GM10248 (cell line): ENCODE measurements at places on chromosomes 11 and 22.

DNA sequence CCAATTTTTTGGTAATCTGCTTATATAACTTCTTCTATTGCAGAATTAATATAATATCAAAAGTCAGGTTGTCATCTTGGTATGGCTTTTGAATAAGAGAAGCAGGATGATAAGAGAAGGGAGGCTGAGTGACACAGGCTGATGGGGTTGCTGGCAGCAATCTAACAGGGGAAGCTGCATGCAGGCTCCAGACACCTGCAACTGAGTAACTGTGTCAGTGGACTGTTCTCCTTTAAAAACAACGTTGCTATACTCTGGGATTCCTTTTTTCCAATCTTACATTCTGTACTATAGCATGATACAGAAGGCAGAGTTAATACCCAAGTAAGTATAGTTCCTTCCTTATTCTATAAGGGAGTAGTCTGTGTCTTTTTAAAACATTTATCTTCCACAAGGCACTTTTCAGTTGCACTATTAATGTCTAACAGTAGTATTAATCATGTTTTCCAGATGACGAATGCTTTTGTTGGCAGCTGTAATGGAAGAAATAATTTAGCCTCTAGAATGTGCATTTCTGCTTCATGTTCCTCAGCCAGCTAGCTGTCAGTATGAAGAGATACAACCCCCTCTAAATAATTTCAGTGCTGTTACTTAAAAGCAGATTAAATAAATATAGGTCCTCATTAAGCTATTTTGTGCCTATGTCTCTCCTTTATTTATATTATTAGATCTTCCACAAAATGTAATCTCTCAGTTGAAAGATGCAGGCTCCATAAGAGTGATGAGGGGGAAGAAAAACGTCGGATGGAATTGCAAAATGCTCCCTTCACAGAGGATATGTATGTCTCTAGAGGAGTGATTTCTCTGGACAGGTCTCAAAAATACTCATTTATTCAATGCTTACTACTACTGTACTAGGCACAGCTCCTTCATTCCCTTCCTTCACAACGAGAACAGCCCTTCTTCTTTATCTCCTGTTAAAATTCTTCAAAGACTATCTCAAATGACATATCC is 50.8 kb downstream of the ATG16L2 start:
- no peak for DNase-seq

DNA sequence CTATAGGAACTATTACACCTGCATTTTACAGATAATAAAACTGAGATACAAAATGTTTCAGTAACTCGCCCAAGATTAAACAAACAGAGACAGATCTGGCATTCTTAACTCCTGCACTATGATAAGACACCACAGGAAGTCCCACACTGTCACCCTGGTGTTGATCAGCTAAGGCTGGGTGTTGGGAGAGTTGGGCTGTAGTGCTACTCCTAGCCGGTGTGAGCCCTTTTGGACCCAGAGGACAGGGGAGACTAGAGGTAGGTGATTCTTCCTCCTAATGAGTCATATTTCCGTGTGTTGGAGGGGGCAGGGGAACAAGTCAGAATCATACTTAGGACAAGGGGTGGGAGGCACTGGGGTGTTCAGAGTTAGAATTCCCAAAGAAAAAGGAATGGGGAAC is 353.2 kb upstream of the TENM4 start:
- no peak for DNase-seq

- peak; percentile 63 for DNase-seq
Observed at GRCh38 chr22:42419243-42419881, 12.8 kb downstream of the NFAM1 start.

GRCh38 chr11:126113963-126114362 is 51.3 kb upstream of the CDON start:
- no peak for DNase-seq

GRCh38 chr11:114150671-114151070 is 91.2 kb downstream of the ZBTB16 start:
- no peak for DNase-seq

DNA sequence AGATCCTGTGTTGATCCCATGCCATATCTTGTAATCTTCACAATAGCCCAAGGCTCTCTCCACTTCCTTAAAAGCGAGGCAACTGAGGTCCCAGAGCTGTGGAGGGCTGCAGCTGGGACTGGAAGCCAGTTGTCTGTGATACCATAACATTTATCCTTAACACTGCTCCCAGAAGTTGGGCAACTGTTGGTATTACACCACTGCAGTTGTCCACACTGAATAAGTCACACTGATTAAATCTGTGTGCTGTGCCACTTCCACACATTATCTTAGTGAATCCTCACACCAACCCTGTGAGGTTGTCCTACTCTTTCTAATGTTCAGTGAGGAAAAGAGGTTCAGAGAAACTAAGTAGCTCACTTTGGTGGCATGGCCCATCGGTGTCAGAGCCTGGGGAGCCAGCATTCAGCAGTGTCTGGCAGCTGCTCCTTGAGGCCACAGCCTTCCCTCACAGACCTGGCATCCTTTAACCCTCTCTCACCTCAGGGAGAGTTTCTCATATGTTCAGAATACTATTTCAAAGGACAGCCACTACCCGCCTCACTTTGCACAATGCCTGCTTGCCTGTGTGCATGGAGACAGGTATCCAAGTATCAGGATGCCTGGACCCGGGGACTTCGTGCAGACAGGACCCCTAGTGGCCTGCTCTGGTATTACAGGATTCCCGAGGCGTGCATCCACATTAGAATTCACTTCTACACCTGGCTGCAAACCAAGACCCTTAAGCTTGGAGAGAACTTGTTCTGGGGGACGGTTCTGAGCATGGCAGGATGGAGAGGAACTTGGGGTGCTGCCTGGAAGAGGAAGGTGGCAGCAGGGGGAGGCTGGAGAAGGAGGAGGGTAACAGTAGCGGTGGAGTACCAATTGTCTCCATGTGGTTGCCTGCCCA is 221.9 kb upstream of the TBCEL start:
- peak; percentile 76 for DNase-seq

GRCh38 chr11:75158696-75159150 is 7.8 kb downstream of the SLCO2B1 start:
- no peak for DNase-seq

GRCh38 chr11:114121138-114121537 is 61.6 kb downstream of the ZBTB16 start:
- no peak for DNase-seq

- DNase-seq = peak; percentile 82
Observed at GRCh38 chr22:46684706-46685105, 53.3 kb downstream of the CERK start.

DNA sequence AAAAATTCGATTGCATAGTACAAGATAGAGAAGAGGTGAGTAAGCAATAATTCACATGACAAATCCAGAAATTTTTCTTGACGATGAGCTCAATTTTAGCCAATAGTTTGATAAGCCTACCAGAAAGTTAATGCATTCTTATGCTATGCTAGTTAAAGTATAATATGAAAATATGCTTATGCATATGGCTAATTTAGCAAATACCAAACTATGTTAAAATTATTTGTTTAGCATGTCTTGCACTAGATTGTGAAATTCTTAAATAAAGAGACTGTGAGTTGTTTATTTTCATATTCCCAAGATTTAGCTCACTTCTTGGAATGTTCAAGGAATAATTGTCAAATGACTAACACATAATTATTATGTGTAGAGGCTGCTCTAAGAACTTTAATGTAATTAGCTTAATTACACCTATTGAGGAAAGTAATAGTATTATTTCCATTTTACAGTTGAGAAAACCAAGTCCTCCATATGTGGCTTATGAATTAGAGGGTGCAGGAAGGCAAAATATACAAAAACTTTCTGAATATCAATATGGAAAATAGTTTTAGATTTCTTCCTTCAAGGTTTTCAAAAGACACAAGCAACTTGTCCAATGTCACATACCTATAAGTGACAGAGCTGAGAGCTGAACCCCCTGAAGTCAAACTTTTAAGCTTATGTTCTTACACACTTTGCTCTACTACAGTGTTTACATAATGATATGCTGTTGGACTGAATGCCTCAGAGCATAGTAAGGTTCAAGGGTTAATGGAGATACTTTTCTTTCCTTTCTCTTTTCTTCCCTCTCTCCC is 45.9 kb upstream of the ARHGAP20 start:
- no peak for DNase-seq

GRCh38 chr11:31412946-31413345 is 43.3 kb downstream of the DNAJC24 start:
- DNase-seq = no peak

GRCh38 chr11:100072131-100072530 is 615.0 kb upstream of the ARHGAP42 start:
- DNase-seq = no peak

DNA sequence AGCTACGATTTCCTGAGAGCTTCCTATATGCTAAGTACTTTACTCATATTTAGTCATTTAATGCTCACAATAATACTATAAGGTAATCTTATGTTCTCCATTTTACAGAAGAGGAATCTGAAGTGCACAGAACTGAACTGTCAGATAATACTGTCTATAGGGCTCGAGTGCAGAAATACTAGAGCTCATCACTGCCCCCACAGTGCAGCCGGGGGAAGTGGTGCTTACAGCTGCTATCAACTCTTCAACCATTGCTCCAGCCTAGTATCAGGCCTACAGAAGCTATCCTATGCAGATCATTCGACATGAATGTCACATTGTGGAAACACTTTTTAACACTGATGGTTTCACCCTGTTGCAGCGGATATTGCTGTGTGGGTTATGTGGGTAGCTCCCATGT is 929.9 kb downstream of the NTM start:
- DNase-seq = no peak

DNA sequence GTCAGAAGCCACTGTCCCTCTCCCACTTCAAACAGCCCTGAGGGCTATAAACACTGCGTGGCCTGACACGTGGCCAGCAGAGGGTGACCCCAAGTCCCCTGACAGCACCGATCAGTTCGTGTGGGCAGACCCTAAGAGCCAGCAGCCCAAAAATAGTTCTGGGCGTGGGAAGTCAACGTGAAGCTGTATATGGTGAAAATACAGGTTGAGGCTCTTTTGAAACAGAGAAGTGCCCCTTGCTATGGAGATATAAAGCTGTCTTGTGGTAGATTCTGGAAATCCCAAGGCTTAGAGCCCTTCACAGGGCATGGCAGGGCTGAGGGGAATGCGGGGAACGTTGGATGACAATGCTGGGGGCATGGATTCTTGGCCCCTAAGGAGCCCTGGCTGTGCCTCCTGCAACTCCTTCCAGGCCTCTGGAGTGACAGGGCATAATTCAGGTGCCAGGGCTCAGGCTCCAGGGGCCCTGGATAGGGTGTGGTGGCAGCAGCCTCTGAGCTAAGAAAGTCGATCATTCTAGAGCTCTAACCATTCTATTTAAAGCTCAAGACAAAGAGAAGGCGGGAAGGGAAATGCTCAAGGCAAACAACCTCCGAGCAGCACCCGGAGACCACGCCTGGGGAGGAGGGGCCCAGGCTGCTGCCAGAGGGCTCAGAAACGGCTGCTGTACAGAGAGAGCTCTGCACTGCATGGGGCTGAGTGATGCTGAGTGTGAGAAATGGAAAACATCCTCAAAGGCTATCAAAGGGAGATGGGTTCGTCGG is 60.4 kb upstream of the CD5 start:
- DNase-seq = peak; percentile 84

GRCh38 chr11:61337706-61338470 is 4.9 kb downstream of the TKFC start:
- no peak for DNase-seq

GRCh38 chr11:59273373-59273841 is 60.7 kb upstream of the MPEG1 start:
- peak; percentile 51 for DNase-seq

DNA sequence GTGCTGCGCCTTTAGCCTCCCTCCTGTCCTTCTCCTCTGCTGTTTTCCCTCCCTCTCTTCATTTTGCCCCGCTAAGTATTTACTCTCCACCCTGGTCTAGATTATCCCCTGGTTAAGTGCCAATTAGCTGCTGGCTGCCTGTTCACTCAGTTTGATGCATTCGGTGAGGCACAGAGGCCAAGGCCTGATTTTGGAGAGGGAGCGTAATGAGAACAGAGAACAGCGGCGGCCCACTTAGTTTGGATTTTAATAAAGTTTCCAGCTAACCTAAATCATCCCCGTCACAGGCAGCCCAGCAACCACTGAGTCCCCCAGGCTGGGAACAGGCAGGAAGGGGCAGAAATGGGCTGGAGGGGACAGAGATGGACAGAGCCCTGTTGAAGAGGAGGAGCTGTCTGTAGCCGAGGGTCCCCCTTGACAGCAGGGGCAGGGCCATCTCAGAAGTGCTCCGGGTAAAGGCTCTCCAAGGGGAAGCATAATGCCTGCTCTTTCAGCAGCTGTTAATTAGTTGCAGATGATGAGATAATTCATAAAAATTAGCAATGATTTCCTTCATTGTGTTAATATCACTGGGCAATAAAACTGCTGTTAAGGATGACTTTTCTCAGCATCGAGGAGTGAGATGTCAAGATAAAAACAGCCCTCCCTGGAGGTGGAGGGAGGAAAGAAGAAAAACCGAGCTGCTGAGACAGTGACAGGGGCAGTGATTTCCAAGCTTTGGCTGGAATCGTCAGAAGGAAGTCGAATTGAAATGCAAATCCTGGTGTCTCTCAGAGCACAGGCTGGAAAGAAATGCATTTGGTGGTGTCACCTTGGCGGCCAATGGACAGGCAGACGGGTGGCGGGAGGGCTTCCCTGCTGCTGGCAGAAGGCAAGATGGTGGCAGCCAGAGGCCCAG is 170.1 kb downstream of the GRIK4 start:
- DNase-seq = no peak

DNA sequence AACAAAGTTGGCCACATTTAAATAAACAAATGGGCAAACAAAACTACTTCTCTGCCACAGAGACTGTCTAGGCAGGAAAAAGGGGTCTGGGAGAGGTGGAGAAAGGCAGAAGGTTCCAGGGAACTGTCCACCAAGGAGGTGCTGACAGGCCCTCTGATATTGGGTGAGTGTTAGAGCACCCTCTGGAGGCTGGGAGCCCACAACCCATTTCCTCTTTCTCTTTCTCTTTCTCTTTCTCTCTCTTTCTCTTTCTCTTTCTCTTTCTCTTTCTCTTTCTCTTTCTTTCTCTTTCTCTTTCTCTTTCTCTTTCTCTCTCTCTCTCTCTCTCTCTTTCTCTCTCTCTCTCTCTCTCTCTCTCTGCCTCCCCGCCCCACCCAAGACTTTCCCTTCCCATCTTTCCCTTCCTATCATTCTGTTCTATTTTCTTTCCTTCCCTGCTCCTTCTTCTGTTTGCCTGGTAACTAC is 912.8 kb downstream of the DLG2 start:
- peak; percentile 43 for DNase-seq

GRCh38 chr11:35277827-35278226 is 138.9 kb downstream of the CD44 start:
- no peak for DNase-seq

- peak; percentile 44 for DNase-seq
Observed at GRCh38 chr11:96337541-96338431, 5.2 kb downstream of the MAML2 start.
